ENCODE measurements at places on chromosomes 1 and 21. TPM values are rescaled to one million over a fixed set of nuclear protein-coding genes. Genes with fewer than 3 reads are reported as not detected.

Gene CCDC27
- not detected for total RNA-seq

Gene SERBP1
- total RNA-seq, result 169 TPM

GRCh38 chr1:205255941-205256780 is 28.4 kb downstream of the TMCC2 start:
- peak; percentile 92 for DNase-seq

Gene TLR5
- 0.77 TPM for total RNA-seq

GRCh38 chr21:34630536-34631143 is 15.7 kb upstream of the RCAN1 start:
- DNase-seq, result peak; percentile 39

DNA sequence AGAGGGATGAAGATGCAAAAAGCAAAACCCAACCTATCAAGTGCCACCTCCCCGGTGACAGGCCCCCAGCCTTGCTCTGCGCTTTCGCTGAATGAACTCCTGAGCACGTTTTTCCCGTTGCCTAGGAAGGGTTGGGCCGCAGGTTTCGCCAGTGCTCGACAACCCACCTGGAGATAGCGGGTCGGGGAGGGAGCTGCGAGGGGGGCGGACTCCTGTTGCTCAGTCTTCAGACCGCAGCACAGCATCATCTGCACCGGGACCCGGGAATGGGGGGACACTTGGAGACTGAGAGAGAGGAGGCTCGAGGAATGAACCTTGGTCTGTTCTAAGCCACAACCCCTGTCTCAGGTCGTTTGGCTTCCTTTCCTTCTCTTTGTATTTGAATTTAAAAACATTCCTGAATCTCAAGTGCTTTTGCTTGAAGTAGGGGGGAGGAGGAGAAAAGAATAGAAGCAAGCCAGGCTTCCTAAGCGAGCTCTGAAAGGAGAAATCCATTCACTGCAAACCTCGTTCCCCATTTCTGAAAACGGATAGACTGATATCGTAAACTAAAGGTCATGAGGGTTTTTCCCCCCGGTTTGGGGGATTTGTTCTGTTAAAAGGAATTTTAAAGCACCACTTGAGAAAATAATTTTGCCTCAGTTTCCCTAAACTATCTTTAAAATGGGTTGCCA is 1.2 kb downstream of the AK5 start:
- DNase-seq, result peak; percentile 10

GRCh38 chr1:94596260-94596659 is 54.7 kb upstream of the F3 start:
- no peak for DNase-seq

GRCh38 chr21:38850277-38850951 is 44.7 kb downstream of the ETS2 start:
- DNase-seq, result no peak

DNA sequence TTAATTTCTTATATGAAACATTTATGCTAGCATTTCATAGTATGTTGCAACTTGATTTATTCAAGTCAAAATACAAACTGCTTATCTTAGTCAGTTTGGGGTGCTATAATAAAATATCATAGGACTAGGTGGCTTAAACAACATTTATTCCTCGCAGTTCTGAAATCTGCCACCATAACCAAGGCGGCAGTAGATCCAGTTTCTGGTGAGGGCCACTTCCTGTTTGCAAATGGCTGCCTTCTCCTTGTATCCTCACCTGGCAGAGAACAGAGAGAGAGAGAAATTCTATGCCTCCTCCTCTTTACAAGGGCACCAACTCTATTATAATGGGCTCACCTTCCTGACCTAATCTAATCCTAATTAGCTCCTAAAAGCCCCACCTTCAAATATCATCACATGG is 76.1 kb upstream of the RGS2 start:
- DNase-seq, result no peak

DNA sequence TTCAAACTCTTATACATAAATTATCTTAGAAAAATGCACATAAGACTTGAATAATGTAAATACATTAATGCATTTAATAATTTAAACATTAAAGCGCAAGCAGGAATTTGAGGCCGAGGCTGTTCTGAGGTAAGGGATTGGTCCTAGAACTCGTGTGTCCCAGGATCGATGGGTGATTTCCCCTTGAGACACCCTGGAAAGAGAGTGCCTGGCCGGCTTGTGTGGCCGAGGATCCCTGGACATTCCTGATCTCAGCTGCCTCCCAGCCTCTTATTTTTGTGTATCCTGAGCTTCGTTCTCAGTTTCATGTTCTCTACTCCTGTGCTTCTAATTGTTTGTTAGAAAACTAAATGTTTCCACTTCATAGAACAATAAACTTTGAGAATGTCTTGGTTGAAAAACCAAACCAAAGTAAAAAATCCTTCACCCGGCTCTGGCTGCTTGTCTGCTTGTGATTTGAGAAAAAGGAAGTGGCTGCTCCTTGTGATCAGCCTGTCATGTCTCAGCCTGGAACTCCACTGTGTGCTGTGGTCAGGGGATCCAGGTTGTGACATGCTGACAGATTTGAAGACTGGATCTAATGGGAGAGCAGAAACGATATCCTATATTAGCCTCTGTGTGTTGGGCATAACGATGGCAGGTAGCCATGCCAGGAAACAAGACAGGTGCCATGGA is 40.7 kb downstream of the PEX14 start:
- DNase-seq, result no peak

Gene LENEP
- total RNA-seq, result 0.82 TPM

Gene RALGPS2
- total RNA-seq, result 29.8 TPM

GRCh38 chr1:55724551-55725325 is 509.6 kb upstream of the USP24 start:
- no peak for DNase-seq

Gene SPRR1B
- total RNA-seq, result not detected

Gene LRRC39
- 0.64 TPM for total RNA-seq

Gene ANGPTL1
- not detected for total RNA-seq

Gene CYP2J2
- total RNA-seq, result 0.64 TPM

Gene TINAGL1
- 4.5 TPM for total RNA-seq

DNA sequence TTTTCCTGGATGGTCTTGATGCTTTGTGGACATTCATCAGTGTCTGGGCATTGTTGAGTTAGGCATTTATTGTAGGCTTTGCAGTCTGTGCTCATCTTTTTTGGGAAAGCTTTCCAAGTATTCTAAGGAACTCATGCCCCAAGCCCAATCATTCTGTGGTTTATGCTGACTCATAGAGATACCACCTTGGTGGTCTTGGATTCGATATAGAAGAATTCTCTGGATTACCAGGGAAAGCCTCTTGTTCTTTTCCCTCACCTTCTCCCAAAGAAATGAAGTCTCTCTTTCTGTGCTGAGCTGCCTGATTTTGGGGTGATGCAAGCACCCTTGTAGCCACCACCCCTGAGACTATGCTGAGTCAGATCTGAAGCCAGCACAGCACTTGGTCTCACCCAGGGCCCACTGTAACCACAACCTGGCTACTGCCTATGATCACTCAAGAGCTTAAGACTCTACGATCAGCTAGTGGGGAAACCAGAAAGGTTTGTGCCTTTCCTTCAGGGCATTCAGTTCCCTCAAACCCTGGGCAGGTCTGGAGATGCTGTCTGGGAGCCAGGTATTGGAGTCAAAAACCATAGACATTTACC is 422.6 kb downstream of the NUF2 start:
- DNase-seq, result no peak

Gene SLC25A34
- total RNA-seq, result 3.5 TPM

DNA sequence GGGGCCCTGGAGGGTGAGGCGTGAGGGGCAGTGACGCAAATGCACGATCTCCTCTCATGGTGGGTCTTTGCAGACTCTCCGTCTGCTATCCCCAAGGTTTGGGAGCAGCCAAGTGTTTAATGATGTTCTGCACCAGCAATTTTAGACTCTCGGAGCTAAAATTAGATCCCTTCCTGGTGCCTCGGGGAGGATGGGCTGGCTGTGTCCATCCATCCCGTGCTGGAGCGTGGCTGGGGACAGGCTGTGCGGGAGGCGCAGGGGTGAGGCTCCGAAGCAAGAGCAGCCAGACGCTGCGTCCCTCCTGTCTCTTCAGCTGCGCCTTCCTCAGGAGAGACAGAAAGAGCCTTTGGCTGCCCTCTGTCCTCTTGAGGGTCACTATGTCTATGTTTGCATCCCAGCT is 387.6 kb downstream of the CAMTA1 start:
- DNase-seq, result no peak

Gene E2F2
- 0.69 TPM for total RNA-seq

DNA sequence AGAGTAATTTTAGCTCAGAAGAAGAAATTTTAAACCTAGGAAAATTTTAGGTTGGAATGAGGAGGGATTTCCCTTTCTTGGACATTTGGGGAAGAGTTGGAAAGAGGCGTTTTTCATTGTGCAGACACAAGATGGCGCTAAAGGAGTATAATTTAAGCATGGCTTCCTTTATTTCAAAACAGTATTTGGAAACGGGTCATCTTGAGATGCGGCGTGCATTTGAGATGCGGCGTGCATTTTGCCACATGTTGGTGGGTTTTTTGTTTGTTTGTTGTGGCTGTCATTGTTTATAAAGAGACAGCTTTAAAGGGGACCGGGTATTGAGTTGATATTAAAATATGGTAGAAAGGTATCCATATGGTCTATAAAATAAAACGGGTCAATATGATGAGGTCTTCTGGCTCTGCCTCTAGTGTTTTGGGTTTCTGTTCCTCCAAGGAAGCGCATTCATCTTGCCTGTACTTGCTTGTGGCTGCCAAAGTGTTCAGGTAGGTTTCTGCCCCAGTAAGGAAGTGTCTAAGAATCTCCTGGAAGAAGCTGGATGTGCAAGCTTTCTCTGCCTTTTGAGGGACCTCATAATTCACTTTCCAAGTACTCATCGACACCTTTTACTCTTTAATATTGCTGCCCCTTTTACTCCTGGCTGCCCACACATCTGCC is 210.3 kb downstream of the SLC35F3 start:
- peak; percentile 51 for DNase-seq

DNA sequence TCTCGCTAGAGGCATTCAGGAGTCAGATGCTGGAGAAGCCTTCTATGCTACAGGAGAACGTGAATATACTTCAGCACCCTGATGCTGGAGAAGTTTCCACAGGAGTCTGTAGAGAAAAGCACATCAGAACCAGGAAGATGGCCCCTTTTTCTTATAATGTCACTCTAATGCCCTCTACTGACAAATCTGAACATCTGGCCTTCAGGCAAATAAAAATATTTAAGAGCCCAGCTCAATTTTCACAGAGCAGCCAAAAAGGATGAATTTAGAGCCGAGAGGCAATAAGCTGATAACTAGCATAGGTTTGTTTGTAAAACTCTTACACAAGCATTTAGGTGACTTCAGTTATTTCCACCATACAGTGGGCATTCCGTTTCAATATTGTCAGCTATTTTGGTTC is 3.8 kb upstream of the RRP15 start:
- DNase-seq, result no peak

DNA sequence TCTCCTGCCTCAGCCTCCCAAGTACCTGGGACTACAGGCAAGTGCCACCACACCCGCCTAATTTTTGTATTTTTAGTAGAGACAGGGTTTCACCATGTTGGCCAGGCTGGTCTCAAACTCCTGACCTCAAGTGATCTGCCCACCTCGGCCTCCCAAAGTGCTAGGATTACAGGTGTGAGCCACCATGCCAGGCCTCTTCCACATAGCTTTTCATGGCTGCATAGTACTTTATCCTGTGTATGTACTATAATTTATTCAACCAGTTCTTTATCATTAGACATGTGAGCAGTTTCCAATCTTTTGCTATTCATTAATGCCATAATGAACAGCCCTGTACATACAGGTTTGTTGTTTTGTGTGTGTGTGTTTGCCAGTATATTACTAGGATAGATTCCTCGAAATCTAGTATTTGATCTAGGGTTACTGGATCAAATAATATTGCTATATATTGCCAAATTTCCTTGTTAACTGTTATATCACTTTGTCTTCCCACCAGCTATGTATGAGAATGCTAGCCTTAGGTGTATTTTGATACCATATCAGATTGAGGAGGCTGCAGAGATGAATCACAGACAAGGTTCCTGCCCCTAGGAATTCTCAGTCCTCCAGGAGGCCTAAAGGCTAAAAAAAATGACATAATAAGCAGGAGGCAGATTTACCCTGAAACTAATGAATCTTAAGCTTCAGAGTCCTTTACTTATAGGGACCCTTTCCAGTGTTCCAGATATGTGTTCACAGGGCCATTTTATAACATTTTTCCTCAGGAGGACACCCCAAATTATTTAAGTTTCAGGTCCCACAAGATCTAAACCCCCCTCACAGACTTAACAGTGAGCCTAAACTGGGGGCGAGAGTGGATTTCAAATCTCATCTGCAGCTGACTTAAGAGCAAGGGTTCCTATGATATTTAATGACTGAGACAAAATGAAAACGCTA is 2.1 kb upstream of the PDIK1L start:
- no peak for DNase-seq

DNA sequence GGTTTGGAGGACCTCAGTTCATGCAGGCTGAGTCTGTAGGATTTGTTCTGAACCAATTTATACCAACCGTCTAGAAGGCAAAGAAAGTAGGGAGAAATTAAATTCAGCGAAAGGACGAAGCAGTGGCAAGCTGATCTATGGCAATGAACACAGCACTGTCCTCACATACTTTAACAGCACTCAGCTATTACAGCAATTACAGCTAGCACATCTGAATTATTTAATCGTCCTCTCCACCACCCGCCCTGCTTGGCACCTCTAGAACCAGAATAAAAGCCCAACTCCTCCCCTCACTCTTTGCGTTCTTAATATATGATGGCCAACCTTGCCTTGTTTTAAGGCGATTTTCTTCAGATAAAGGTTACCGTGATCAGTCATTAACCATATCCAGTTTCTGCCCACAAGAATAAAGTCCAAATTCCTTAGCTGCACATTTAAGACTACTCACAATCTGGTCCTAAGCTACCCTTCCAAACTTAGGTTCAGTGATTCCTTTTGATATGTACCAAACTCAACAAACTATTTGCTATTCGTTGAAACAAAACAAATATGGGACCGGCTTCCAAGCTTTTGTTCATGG is 169.4 kb upstream of the ESRRG start:
- DNase-seq, result no peak

Gene ABCA4
- 51.7 TPM for total RNA-seq

DNA sequence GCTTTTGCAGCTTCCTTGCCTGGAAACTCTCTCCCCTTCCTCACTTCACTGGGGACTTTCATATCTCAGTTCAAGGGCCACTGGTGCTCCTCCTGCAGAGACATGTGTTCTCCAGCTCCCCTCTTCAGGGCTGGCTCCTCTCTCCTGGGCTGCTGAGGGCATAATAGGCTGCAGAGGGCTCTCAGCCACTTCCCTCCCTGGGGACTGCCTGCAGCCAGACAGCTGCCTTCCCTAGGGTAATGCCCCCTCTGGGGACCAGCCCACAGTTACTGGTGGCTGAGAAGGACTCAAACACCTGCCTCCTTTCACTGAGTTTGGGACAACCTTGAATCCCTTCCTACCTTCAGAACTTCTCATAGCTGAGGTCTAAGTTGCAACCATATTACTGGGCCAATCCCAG is 104.8 kb upstream of the POU3F1 start:
- DNase-seq, result no peak

- no peak for DNase-seq
Observed at GRCh38 chr21:45075596-45076244, 1.3 kb downstream of the ADARB1 start.

Gene LRRC8C
- 20.1 TPM for total RNA-seq

- no peak for DNase-seq
Observed at GRCh38 chr1:65758128-65758527, 34.6 kb upstream of the PDE4B start.

GRCh38 chr1:41833519-41834000 is 85.2 kb downstream of the HIVEP3 start:
- DNase-seq, result no peak

All from endothelial cell (in vitro differentiated cells).